ENCODE measurements at places on chromosomes 1 and 21.

- no peak for DNase-seq
Measured at GRCh38 chr1:238960071-238960470, 426.3 kb upstream of the CHRM3 start.

DNA sequence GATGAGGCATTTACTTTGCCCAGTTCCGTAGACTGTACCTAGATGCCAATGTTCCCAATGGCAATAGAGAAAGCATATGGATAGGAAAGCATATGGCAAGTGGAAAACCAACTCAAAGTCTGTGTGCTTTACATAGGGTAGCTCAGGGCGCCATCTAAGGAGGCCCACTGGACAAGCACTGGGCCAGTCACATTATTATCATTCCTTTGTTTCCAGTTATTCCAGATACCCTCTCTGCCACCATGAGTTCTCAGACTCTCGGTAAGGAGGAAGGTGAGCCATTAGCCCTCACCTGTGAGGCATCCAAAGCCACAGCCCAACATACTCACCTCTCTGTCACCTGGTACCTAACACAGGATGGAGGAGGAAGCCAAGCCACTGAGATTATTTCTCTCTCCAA, 9.8 kb downstream of the CD101 start:
- no peak for DNase-seq

DNA sequence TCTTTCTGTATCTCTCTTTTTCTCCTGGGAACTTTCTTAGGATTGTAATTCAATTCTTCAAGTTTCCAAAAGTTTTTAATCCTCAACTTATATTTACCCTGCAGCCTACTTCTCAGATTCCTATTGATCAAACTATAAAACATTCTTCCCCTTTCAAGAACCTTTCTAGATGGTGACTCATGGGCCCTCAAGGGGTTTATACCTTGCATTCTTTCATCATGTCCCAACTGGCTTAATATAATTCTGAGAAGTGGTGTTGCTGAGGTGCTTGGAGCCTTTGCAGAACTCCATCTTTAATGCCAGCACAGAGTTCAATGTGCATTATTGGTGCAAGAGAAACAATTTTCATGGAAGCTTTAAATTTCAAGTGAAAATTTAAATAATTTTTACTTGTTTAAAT, 273.4 kb downstream of the VAV3 start:
- DNase-seq = no peak

DNA sequence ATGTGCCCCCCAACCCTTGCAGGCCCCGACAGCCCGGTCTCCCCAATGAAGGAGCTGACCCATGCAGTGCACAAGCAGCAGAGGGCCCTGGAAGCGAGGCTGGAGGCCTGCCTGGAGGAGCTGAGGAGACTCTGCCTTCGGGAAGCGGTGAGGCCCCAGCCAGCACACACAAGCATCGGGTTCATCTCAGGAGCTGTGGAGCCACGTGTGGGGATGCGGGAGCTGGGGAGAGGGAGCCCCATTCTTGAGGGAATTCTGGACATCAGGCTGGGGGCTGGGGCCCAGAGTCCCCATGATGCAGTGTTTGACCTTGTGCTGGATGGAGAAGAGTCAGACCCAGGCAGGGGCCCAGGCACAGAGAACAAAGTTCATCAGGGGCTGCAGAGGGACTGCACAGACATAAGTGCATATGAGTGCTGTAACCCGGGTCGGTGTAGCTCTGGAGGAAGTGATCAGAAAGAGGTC, 4.8 kb downstream of the INAVA start:
- DNase-seq = no peak

DNA sequence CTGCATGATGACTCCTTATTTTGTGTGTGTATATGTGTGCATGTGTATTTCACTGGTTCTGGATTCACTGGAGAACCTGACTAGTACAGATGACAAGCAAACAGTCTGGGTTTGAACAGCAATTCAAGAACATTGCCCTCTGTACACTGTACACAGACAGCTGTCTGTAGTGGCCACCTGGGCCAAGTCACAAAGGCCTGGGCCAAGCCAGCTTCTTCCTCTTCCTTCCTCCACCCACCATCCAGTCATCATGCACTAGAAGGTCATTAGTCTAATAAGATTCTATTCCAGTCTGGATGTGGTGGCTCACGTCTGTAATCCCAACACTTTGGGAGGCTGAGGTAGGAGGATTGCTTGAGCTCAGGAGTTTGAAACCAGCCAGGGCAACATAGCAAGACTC, 155.9 kb downstream of the ELAVL4 start:
- no peak for DNase-seq

DNA sequence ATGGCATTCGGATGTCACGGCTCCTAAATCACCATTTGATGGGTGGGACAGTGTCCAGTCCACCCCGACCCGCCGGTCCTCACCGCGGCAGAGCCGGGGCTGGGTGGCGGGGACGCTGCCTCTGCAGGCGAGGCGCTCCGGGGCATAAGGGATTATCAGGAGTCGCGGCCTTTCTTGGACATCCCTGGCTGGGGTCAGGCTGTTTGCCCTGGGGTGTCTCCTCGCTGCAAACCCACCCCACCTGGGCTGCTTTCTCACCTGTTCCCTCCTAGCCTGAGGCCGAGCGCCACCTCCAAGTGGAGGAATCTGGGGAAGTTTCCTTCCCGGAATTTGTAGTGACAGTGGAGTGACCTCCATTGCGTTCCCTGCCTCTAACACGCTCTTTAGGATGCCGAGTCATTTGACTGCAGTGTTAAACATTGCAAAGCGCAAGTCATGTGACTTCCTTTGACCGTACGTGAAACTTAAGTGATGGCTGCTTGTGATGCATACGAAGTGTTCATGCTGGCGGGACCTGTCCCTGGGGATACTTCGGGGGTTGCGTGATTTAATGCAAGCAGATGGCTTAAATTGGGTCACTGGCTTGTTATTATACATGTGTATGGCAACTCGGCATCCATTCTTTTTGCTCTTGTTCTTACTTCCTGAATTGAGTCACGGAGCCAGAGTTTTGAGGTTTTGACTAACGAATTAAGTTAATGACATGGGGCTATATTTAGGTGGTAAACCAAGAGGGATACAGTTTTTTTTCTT, 536 bp downstream of the LGALS8 start:
- DNase-seq = peak; percentile 70

DNA sequence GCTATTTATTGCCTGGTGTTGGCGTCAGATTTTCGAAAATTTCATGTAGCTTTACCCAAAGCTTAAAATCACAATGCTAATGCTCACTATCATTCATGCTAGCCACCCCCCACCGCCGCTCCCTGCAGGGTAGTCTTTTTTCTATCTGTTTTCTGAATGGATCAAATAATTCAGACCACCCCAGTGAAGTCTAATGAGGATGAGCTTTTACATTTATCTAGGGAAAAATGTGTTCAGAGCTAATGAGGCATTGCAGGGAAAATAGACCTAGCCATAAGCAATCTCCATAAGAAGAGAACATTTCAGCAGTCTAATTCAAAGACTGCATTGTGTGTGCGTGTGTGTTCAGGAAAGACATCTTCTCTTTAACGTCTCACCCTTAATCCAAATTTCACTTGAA, 533.0 kb upstream of the PRMT6 start:
- no peak for DNase-seq

GRCh38 chr1:36093929-36094328, 5.2 kb downstream of the ADPRS start:
- DNase-seq = no peak

DNA sequence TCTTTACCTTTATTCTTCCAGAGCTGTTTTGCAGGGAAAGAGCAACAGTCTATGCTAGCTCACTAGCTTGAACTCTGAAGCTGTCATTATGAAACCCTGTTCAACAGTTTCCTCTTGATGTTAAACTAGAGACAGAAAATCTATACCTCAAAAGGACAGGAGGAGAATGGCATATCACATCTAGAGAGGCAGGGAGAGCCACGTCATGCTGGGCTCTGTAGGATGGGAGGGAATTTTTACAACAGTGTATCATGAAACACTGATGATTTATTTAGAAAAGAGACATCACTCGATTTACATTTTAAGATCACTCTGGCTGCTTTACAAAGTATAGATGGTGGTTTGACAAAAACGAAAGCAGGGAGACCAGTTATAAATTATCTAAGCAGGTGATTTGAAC, 224.9 kb upstream of the COA6 start:
- DNase-seq = no peak

DNA sequence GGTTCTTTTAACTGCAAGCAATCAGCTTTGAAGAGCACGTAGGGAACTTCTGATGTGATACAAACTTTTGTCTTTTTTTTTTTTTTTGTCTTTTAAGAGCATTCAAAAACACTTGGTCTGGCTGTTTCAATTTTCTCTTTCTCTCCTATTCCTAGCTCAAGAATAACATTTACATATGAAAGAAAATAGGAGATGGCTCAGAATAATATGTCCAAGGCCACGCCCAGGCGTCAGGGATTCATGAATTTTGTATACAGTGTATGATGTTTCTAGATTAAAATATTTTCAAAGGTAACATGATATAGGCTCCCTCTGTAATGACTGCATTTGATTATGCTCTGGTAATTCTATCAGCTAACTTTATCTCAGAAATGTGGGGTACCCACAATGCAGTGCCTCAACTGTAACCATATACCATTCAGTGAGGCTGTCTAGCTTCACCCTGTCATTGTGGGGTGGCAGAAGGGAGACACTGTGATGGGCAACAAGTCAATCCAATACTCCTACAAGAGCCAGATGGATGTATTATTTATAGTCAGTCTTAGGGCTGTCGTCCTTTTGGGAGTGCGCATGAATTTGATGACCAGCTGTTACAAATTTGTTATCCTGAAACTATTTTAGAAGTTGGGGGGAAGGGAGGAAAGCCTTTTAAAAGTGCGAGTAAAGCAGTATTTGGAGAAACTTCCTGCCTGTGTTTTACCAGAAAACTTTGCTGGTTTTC, 1.5 kb upstream of the AKNAD1 start:
- no peak for DNase-seq

GRCh38 chr1:37294529-37294928, 179.9 kb upstream of the ZC3H12A start:
- no peak for DNase-seq

DNA sequence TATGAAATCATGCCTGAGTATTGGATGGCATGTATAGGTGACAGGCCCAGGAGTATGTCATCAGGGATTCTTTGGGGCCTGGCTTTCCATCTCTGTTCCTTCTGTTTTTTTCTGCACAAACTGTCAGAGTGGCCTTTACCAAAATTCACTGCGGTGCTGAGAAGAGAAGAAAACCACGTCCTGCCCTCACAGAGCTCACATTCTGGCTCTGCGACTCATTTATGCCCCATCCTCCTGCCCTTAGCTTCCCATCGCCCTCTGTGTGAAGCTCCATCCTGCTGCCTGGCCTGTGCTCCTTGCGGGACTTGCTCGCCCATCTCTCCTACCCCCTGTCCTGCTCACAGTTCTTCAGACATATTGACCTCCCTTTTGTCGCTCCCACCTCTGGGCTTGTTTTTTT, 73.4 kb downstream of the HUNK start:
- no peak for DNase-seq

- no peak for DNase-seq
Measured at GRCh38 chr1:24235921-24236788, 49.1 kb upstream of the IFNLR1 start.

GRCh38 chr21:34133802-34134201, 60.4 kb downstream of the MRPS6 start:
- no peak for DNase-seq

- DNase-seq = no peak
Measured at GRCh38 chr1:180003026-180003695, 48.6 kb downstream of the CEP350 start.

- DNase-seq = no peak
Measured at GRCh38 chr1:165411396-165411795, 33.5 kb downstream of the RXRG start.

- no peak for DNase-seq
Measured at GRCh38 chr21:46012154-46012553, 30.6 kb downstream of the COL6A1 start.

- DNase-seq = peak; percentile 2
Measured at GRCh38 chr1:7616076-7616832, 154.8 kb upstream of the VAMP3 start.
